ENCODE measurements at places on chromosomes 5 and 9. TPM values are rescaled to one million over a fixed set of nuclear protein-coding genes. Genes with fewer than 3 reads are reported as not detected.

- DNase-seq, result no peak
Measured at GRCh38 chr9:33178972-33179697, 12.0 kb upstream of the B4GALT1 start.

DNA sequence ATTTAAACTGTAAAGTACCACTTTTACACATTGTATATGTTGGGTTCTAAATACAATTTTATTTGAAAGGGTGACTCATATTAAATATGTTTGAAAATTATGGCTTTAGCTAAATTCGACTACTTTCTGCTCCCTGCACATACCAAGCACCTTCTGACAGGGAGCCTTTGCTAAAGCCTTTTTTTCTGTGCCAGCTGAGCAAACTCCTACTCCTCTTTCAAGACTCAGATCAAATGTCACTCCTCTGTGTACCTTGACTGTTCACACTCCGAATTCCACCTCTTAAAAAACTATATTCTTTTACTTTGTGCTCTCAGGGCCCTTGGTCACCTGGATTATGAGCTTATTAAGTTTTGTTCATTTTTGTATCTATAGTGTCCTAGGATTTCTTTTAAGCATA, 6.5 kb upstream of the OXCT1 start:
- no peak for DNase-seq

- DNase-seq, result no peak
Measured at GRCh38 chr5:35902046-35902672, 36.3 kb downstream of the CAPSL start.

GRCh38 chr9:34510497-34511468, 12.0 kb downstream of the ENHO start:
- peak; percentile 74 for DNase-seq

DNA sequence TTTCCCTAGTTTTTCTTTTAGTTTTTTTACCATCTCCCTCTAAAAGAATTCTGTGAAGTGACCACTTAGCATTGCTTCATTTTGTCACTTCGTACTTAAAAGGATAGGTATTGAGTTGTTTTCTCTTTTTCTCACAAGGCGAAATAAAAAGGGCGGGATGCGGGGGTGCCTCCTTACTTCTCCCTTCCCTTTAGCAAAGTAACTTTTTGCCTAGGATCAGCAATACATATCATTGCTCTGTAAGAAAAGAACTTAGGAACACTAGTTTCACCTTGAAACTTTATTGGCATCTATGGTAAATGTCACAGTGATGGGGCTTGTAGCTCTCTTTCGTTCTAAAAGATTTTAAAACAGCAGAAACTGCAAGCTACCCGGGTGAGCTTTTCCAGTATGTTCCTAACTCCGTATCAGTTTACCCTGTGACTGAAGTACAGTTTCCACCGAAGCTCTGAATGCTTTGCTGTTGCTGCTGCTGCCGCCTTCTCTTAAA, 4.1 kb downstream of the PRDM6 start:
- no peak for DNase-seq

GRCh38 chr5:1413211-1413610, 32.0 kb downstream of the SLC6A3 start:
- DNase-seq, result no peak

DNA sequence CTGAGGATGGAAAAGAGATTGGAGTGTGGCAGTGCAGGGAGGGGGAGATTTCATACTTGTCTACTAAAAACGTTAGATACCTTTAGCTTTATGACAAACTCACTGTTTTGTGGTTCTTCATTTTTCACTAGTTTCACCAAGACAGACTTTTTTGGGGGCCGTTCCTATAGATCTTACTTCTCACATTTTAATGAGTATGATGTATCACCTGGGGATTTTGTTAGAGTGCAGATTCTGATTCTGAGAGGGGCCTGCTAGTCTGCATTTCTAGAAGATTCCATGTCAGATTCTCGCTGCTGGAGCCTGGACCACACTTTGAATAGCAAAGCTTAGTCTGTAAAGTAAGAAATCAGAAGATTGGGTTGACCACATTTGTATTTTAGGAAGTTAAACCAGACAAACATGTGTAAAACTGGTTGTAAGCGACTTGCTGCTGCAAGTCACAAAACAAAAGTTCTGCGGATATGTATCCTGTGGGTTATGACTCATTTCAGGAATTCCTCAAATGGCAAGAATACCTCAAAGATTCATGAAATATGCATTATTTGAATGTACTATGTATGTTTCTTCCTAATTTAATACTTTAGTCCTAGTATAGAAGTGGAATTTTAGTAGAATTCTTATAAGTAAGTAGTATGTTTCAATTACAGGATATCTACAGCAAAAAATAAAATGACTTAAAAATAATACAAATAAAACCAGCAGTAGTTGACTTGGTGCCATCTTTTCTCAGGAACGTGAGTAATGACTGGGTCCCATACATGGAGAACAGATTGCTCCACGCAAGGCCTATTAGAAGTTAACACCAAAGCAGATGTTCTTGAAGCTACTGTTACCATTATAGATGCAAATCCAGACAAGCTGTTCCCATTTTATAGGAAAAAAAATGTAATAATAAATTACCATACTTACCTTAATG, 27.8 kb downstream of the NFIL3 start:
- peak; percentile 35 for DNase-seq

GRCh38 chr5:74490814-74491213, 149.7 kb downstream of the ENC1 start:
- DNase-seq, result no peak

DNA sequence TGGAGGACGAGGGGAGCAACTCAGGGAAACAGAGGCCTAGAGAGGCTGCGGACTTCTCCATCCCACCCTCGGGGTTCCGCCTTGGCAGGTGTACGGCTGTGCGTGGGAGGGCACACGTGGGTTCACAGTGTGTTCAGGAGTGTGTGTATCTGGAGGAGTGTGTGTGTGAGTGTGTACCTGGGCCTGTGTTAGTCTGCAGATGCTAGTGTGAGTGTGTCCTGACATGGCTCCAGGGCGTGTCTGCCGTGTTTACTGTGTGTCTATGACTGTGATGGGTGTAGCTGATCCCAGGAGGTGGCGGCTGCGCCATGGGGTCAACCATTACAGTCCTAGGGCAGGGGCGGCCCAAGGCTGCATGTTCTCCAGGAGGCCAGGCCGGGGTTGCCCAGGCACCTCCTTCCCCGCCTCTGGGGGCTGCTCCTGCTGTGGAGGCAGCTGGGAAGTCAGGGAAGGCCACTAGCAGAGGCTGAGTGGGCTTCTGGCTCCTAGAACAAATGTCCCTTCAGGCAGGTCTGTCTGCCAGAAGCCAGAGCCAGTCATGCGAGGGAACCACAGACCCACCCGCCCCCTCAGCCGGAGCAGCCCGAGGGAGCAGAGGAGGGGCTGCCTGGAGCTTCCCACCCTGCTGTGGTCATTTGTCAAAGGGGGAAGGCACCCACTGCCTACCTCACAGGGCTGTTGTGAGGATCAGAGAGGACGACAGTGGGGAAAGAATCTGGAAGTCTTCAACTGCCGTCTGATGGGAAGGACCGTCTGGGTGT, 21.4 kb downstream of the CRB2 start:
- DNase-seq, result no peak

DNA sequence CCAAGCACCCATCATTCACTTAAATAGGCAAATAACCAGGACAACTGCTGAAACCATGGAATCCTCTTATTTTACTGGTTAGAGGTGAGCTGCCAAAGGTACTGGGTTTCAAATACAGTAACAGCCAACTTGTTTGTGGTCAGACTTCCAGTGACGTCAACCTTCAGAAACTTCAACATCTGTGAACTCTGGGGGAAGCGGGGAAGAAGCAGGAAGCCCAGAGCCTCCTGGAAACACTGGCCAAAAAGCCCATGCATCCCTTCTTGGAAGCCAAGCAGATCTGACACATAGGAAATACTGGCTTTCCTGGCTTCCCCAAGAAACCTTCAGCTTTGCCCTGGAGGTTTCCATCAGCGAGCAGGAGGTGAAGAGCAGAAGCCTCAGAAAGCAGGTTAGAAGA, 4.9 kb upstream of the FRRS1L start:
- DNase-seq, result peak; percentile 27

DNA sequence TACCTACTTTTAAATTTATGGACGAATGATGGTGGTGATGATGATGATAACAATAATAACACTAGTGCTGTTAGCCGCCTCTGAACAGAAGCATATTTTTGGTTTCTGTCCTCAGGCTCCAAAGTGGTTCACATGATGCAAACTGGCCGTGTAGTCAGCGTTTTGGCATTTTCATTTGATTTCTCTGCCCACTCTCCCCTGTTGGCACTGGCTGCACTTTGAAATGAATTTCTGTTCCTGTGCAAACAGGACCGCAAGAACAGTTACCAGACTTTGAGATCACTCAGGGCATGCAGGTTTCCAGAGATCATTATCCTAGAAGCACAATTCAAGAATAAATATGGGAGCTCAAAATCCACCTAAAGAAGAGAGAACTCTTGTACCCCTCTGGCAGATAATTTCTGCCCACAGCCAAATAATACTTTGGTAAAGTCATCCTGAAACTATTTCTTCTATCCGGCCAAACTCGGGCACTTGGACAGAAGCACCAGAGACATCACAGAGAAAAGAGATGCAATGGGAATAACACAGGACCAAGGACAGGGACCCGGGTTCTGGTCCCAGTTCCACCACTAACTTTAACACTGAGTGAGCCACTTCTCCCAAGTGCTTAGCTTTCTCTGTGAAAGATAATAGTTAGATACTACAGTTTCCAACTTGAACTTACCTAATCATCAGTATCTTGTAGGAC, 201.7 kb upstream of the PTGER4 start:
- DNase-seq, result peak; percentile 35

DNA sequence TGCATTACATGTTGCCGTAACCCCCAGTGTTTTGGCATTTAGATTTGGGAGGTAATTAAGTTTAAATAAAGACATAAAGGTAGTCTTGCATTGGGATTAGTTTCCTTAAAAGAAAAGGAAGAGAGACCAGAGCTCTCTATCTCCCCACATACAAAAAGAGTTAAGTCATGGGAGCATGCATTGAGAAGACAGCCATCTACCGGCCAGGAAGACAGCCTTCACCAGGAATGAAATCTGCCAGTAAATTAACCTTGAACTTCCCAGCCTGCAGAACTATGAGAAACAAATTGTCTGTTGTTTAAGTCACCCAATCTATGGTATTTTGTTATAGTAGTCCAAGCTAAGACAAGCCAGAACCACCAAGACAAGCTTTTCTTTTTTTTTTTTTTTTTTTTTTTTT, 567.0 kb upstream of the CDH18 start:
- DNase-seq, result no peak

NLN gene
- polyA plus RNA-seq, result 15.8 TPM

NSUN2 gene
- 34.4 TPM for polyA plus RNA-seq

NIM1K gene
- polyA plus RNA-seq, result 0.34 TPM

ADRB2 gene
- polyA plus RNA-seq, result 1.1 TPM

GRXCR2 gene
- not detected for polyA plus RNA-seq
